Nephron progenitor cell (in vitro differentiated cells): ENCODE measurements at places on chromosomes 4 and X.
A peak's percentile ranks its signal among the peaks of the same experiment; 100 is the strongest.

DNA sequence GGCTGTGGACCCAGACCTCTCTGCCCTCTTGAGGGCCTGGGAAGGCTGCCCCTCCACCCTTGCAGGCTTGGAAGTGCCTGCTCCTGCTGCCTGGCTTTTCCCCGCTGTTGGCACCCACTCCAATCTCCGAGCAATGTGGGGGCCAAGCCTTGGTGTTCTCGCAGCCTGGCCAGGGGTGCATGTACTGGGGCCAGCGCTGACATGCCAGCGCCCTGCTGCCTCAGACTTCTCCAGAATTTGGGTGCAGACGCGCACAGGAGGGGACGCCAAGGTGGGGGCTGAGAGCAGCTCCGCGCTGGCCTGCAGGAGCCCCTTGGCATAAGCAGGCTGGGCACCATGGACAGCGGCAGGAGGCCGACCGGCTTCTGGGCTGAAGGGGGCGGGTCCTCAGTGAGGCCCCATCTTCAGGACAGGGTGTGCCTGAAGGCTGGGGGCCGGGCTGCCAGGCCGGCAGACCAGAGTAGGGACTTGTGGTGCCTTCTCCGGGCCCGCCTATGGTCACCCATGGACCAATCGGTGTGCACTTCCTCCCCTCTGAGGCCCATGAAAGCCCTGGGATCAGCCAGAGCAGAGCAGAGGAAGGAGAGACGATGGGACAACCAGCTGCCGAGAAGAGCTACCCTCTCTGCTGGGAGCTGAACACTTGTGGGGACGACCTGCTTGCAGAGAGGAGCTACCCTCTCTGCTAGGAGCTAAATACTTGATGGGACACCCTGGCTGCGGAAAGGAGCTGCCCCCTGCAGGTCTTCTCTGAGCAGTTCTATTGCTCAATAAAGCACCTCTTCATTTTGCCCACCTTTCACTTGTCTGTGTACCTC, 118.3 kb downstream of the DNAAF6 start:
- peak; percentile 90 for DNase-seq

GRCh38 chrX:78326401-78326800, 1.0 kb downstream of the CYSLTR1 start:
- DNase-seq: no peak

GRCh38 chr4:119299260-119299671, 22.7 kb downstream of the FABP2 start:
- DNase-seq: no peak

- DNase-seq: no peak
These were observed 79.3 kb downstream of the CLDN22 start for GRCh38 chr4:183240581-183241321.

GRCh38 chr4:178142724-178143123, 700.5 kb upstream of the AGA start:
- no peak for DNase-seq

GRCh38 chr4:14241574-14241973, 614.0 kb upstream of the BOD1L1 start:
- DNase-seq: no peak

DNA sequence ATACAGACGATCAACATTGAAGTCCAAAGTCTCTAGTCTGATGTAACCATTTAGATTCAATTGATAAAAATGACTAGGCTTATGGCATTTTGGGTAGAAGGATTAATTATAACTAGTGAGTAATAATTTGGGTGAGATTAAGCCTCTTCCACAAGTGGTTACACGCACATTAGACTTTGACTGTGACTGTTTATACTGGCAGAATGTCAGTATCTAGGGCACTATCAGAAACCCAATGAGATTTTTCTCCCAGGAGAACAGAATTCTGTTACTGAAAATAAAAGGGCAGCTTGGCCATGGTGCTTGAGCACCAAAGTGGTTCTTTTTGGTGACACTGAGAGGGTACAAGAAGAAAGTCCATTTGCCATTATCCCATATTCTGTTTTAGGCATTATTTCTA, 3.3 kb downstream of the PLS3 start:
- DNase-seq: no peak

DNA sequence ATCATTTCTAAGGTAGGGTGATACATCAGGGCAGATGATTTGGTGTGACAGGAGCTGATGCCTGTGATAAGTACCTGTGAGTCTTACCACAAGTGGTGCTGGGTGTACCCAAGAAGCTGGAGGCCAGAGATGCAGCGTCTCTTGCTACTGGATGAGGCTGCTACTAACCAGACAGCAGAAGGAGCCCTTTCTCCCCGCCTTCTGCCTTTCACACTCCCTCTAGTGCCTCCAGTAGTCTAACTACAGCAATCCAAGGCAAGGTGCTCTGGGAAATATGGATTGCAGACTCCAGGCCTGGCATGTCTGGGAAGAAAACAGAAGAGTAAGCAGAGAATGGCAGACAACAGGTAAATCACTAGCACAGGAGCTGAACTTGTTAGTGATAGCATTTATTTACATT, 470.8 kb downstream of the NKX6-1 start:
- DNase-seq: no peak

- peak; percentile 57 for DNase-seq
These were observed 251.0 kb downstream of the KCNIP4 start for GRCh38 chr4:21697583-21697982.

DNA sequence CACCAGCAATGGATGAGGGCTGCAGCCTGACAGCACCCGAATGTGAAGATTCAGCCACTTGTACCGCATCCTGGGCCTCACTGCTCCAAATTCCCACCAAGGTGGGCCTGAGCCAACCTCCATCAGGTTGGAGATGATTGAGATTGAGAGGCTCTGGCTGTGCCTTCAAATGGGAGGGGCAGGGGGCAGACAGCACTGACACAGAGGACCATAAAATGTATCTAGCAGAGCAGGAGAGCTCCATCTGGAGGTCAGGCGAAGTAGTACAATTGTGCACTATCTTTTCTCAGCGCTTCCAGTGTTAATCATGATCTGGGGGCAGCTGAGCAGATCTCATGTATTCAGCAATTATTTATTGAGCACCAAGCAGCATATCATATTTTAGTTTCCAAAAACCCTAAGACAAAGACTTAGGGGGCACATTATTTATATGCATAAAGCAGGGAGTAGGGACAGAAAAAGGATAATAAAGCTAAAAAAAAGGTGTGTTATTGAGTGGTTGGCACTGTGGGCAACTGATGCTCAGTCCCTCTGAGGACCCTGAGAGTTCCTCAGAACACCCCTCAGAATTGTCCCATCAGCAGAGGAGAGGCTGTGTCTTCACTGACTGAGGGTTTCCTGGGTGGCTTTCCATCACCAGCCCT, 31.6 kb upstream of the C1QTNF7 start:
- DNase-seq: peak; percentile 50

DNA sequence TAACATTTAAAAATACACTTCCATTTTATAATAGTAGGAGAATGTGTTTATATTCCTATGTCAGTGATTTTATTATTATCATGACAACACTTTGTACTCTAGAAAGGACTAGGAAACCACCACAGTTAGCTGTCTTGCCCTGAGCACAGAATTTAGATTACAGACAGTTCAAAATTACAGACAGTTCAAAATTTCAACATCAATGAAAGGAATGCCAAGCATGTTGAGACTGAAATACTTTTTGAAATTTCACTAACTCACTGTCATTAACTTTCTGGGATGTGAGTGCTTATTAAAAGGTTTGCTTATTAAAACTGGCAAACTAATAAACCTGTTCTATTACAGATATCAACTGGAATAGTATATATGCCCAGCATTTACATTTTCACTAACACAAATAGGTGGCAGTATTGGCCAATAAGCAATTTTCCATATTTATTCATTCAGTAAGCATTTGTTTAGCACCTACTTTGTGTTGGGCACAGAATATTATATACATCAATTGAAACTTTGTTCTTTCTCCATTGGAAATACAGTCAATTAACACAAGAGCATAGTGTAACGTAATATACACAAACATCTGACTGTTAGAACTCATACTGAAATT, 179.4 kb downstream of the FBXW7 start:
- DNase-seq: no peak

GRCh38 chr4:175871774-175872405, 59.8 kb upstream of the GPM6A start:
- DNase-seq: no peak

DNA sequence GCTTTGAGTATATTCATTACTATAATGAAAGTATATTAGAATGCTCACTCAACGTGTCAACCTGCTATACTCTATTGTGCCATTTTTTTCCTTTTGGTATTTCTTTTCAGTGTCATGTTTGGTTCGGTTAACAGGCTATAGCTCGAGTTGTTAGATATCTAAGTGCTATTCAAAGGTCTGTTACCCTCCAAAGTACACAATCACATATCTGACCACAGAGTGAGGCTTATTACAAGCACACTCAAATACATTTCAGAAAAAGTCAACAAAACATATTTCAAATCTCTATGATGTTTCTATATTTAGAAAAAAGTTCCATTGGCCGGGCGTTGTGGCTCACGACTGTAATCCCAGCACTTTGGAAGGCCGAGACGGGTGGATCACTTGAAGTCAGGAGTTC, 32.8 kb downstream of the WNK3 start:
- no peak for DNase-seq

GRCh38 chr4:25367004-25367621, 9.9 kb upstream of the ANAPC4 start:
- DNase-seq: no peak

- DNase-seq: no peak
These were observed 17.5 kb upstream of the UGDH start for GRCh38 chr4:39544580-39545315.

- DNase-seq: no peak
These were observed 3.6 kb upstream of the WDR19 start for GRCh38 chr4:39178706-39179105.

GRCh38 chrX:106007815-106008214, 30.7 kb downstream of the SERPINA7 start:
- no peak for DNase-seq

DNA sequence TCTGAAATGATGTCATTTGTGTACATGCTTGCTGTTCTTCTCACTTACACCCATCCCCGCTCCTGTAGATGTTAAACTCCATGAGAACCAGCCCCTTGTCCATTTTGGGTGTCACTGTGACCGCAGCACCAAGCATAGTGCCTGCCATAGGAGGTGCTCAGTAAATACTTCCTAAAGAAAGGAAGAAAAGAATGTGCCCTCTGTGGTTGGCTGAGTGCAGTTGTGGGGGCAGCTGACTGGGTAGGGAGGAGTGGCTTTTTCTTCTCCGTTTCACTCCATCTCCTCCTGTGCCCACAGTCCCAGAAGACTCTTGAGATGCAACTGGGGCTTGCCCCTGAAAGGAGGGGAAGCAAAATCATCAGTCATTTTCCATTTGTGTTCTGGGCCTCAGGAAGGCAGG, 25.5 kb downstream of the PHEX start:
- no peak for DNase-seq

DNA sequence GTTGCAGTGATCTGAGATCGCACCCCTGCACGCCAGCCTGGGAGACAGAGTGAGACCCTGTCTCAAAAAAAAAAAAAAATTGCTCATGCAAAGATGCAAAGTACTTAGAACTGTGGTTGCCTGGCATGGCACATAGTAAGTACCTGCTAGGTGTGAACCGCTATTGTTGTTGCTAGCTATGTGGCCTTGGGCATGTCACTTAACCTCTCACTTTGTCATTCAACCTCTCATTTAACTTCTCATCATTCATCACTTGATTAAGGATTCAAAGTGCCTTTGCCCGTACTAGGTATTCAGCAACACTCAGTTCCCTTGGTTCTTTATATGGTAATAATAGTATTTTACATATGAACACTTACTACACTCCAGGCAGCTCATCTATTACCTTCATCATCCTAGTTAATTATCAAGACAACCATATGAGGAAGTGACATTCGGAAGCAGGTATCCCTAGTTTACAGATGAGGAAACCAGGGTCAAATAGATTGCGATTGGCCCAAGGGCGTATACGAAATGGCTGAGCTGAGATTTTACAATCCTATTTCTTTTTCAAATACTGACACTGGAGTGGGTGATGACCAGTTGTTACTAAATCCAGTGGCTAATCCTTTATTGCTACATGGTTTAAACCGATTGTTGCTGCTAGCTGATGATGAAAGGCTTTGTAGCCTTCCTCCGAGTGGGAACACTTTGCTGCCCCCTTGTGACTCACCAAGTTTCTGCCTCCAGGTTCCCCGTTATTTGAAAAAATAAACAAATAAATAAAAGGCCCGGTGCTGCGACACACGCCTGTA, 28.8 kb upstream of the SOWAHD start:
- DNase-seq: peak; percentile 62

DNA sequence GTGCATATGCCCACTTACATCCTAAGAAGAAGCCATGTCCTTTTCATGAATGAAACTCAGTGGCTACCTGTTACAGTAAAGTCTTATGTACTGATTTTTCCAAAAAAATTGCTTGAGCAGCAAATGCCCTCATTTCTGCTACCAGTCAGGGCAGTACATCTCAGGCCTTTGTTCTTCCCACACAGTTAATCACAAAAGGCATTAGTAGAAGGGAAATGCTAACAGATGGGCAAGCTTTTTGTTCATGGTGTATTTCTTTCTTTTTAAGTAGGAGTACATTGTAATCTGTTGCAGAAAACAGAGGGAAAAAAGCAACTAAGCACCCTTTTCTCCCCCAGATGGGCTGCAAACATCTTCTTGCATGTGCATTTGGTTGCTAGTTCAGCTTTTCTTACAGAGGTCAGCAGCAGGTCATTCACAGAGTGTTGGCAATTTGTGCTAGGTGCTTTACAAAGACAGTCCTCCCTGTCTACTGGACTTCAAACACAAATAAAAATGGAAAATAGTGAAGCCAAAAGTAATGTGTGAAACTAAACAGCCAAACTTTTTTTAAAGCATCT, 373.4 kb downstream of the PRDM5 start:
- DNase-seq: no peak

DNA sequence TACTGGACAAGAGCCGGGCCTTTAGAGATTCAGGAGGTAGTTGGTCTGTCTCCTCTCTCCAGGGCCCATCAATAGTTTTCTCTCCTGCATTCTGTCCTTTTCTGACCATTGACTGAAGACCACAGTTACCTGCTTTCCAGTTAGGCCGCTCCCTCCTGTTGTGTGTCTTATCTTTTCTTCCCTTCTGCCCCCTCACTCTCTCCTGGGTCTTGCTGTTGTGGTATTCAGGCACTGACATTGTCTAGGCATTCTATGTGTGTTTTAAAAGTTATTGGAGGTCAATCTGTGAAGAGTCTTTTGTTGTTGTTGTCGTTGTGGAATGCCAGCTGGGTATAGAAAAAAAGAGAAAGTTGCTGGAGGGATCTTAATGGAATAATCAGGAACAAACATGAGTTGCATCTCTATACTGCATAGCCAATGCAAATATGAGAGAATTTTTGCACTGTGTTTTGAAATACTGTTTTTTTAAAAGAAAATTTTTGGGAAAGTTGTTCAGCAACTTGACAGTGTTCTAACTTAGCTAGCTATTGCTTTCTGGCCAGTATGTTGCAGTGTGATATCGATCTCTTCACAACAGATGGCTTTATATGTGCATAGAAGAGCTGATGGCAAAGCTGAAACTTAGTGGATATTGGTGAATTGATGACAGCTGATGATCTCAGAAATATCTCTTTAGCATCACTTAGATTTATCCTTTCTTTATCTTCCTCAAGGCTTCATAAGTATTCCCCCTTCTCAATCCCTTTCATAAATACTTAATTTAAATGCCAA, 240.7 kb downstream of the C4orf33 start:
- DNase-seq: no peak
